Trophoblast cell (in vitro differentiated cells and primary cell): ENCODE measurements at places on chromosomes 1 and 21.

DNA sequence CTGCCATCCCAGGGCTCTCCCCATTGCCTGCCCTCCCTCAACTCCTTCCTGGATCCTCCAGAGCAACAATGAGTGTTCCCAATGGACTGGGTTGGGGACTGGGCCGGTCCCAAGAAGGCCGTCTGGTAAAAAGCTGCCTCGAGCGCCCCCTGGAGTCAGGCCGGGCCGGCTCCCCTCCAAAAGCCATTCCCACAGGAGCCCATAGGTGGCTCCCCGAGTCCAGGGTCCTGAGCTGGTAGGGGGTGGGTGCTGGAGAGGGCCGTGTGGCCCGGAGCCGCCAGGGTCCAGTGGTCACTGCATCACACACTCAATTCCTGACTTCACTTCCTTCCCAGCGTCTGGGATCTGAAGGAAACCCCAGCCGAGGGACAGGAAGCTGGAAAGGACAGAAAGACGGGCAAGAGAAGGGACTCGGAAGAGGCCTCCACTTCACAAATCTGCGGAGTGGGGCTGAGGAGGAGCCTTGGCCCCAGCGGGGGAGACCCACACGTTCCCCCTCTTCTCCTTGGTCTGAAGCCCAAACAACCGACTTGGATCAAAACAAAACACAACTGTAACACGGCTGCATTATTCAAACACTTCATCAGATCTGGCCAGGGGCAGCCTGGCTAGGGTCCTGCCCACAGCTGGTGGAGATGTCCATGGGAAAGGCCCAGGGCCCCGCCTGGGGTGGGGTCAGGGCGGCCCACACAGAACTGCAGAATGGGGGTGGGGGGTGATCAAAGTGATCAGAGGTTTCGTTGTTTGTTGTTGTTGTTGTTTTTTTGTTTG lies 10.9 kb upstream of the ALDH4A1 start:
- peak; percentile 75 for DNase-seq

DNA sequence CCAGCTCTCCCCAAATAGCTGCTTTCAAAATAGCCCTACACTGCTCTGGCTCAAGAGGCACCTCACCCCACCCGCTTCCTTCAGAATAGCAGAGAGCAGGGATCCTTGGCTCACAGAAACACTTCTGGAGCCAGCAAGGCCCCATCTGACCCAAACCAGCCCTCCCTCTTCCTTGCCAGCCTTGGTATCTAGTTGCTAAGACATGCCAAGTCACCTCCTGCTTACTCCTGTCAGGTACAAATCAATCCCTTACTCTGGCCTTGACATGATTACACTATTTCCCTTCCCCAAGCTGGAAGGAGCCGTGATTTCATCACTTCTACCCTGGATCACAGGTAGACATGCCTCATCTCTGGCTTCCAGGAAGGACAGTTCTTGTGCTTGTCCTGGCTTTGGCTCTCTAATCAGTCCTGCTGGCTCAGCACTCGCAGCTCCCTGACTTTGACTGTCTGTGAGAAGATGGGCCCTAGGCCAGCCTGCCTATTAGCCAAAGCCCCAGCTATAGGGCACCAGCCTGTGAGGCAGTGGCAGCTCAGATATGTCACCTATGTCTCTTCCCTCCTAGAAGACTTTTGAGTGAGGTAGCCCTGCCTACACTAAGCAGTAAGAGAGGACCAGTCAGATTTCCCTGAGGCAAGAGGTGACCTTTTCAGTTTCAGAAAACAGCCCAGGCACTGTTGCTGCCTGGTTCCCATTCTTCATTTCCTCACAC lies 8.9 kb upstream of the MUTYH start:
- peak; percentile 42 for DNase-seq

DNA sequence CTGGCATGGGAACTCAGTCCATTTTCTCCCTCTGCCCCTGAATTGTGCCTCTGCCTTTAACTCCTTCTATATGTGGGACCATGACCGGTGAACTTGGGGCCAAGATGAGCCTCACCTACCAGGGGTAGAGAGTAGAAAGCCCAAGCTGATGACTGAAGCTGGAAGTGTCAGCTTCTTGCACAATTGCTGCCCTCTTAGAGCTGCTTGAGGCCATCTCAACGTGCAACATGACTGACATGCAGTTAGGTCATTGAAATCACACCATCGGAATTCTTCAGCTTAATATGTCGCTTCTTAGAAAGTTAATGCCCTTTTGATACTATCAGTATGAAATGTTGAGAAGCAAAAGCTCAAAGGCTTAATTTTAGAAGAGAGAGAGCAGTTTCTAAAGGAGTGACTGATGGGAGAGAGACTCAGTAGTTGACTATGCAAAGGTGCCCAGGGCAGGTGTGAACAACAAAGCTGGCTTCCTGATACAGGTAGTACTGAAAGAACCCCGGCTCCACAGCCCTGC lies 89.4 kb upstream of the UBE2U start:
- DNase-seq: peak; percentile 72

- no peak for DNase-seq
Observed at GRCh38 chr1:201891451-201892045, 2.9 kb downstream of the SHISA4 start.

- no peak for DNase-seq
Observed at GRCh38 chr1:183689762-183690204, 36.7 kb upstream of the APOBEC4 start.

- no peak for DNase-seq
Observed at GRCh38 chr21:36816561-36817130, 117.7 kb downstream of the SIM2 start.

GRCh38 chr1:52856026-52856425 lies 13.5 kb downstream of the ZYG11A start:
- DNase-seq: peak; percentile 32

GRCh38 chr1:111499026-111499785 lies 4.2 kb downstream of the ADORA3 start:
- no peak for DNase-seq
